ENCODE measurements at places on chromosomes 13 and 19. TPM values are rescaled to one million over a fixed set of nuclear protein-coding genes. Genes with fewer than 3 reads are reported as not detected.

DNA sequence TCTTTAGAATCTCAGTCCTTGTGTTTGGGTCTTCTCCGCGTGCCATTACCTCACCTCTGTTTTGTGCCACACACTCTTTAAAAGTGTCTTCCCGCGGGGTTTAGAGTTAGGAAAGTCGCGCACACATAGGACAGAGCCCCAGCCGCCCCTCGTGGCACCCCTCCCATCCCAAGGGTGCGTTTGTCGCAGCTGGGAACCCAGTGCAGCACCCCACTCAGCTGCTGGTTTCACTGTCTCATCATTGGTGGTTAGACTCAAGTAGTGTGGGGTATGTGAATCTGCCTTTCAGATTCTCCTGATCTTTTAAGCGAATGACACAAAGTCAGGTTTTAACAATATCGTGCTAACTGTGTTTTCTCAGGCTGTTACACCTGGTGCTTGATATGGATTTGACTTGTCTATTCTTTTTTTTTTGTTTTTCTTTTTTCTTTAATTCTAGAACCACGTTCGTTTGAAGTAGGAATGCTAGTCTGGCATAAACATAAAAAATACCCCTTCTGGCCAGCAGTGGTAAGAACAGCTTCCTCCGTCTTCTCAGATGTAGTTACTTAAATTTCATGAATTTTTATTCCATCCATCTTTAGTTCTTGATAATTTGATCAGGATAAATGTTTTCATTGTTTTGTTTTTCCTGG is 19.5 kb upstream of the NDUFS7 start:
- no peak for DNase-seq

- no peak for DNase-seq
Measured at GRCh38 chr13:38590796-38591507, 95.9 kb upstream of the FREM2 start.

- no peak for DNase-seq
Measured at GRCh38 chr19:6613711-6614110, 22.8 kb upstream of the CD70 start.

Gene GIPR
- 1.7 TPM for polyA plus RNA-seq

Gene SLITRK6
- 4.4 TPM for polyA plus RNA-seq

All from hindlimb muscle (tissue), 1 donor.